CD8-positive, alpha-beta T cell (primary cell): ENCODE measurements at places on chromosomes 5 and 9. TPM values are rescaled to one million over a fixed set of nuclear protein-coding genes. Genes with fewer than 3 reads are reported as not detected.

- no peak for DNase-seq
Observed at GRCh38 chr9:114097613-114098020, 1.5 kb downstream of the KIF12 start.

GRCh38 chr9:8940650-8941049, 1141.1 kb upstream of the DMAC1 start:
- no peak for DNase-seq

GRCh38 chr5:177557041-177557647, 2.8 kb upstream of the FAM193B start:
- no peak for DNase-seq

- no peak for DNase-seq
Observed at GRCh38 chr9:32304495-32304894, 79.9 kb upstream of the ACO1 start.

DNA sequence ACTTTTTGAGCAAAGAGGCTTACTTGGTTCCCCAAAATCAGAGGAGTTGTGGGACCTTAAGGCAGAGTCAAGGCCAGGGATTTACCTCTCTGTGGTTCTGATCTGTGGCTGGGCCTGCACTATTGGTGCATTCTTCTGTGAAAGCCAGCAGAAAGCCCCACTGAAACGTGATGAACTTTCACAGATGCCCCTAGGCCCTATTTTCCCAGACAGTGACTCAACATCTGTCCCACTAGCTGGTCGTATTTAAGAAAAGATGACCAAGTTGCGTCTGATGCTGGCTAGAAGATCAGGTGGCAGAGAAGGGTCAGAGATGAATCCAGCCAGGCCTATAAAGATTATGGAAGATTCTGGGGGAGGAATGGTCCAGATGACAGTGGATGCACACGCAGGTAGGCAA, 153.1 kb downstream of the ACTL7B start:
- no peak for DNase-seq

- no peak for DNase-seq
Observed at GRCh38 chr9:93116072-93116961, 17.7 kb downstream of the NINJ1 start.

- DNase-seq, result no peak
Observed at GRCh38 chr9:15180124-15180523, 126.9 kb downstream of the TTC39B start.

Gene HRCT1
- not detected for total RNA-seq

Gene PCDHB11
- not detected for total RNA-seq

Gene CCNJL
- not detected for total RNA-seq

Gene CKMT2
- total RNA-seq, result not detected

Gene INSYN2B
- total RNA-seq, result not detected
